ENCODE measurements at places on chromosomes 11 and 22. TPM values are rescaled to one million over a fixed set of nuclear protein-coding genes. Genes with fewer than 3 reads are reported as not detected.

The HOATZ gene
- not detected for total RNA-seq

The OR5A1 gene
- total RNA-seq = not detected

DNA sequence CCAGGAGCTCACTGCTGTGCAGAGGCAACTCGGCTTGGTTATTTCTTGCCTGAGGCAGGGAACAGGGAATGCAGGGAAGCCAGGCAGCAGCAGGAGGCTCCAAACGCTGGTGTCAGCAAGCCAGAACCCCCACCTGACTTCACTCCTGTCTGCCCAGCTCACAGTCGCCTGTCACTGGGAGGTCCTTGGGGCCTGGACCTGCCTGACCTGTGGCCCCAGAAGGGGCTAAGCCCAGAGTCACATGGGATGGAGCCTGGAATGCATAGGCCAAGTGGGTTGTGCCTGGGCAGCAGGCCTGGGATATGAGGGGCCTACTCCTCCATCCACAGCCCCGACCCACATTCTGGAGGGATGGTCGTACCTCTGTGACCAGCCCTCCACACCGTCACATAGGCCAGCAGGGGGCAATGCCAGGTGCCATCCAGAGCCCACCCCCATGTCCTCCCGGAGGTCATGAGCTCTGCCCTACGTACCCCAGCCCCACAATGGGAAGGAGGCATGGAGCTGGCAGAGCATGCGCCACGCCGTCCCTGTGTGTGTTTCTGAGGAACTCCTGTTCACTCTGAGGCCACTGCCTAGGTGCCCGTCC lies 5.2 kb downstream of the RASSF7 start:
- H3K27ac ChIP-seq = no peak overlapping the region
- H3K4me3 ChIP-seq = no peak overlapping the region
- H3K27me3 ChIP-seq = no peaks in the 10 kb centered on the region
- H3K4me1 ChIP-seq = peaks cover 19% of the 10 kb centered on the region
- H3K36me3 ChIP-seq = no peaks in the 10 kb centered on the region

DNA sequence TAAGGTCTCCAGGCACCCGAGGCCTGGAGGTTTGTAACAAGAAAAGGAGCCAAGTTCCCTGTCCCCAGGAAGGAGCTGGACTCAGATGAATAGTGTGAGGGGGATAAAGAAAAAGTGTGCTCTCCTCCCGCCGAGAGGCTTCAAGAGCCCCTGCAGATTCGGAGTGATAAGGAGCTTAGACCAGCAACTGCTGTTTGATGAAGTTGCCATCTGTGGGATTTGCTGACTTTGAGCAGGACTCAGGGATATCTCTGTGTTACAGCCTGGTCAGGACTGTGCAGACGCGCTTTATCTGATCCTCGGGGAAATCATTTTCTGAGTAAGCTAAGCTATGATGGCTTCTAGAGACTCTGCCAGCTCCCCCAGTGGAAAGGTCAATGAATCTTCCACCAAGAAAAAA lies 1017.0 kb downstream of the TBC1D22A start:
- H3K27ac ChIP-seq = no peak overlapping the region
- no peak overlapping the region for H3K4me3 ChIP-seq
- H3K4me1 ChIP-seq = no peaks in the 10 kb centered on the region

DNA sequence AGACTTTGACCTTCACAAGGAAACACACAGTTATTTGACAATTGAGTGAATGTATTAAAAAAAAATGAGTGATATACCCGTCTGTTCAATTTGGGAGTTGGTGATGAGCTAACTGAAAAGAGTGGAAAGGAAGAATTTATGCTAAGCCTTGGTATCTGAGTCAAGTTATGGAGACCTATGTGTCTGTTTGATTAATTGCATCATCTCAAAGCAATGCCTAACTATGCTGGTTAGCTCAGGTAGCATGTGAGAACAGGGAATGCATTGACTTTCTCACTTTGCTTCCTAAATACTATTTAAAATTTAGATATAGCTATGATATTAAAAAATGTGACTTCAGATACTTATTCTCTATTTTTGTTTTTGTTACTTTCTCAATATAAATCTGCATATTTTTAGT lies 110.5 kb downstream of the DDX10 start:
- no peak overlapping the region for H3K4me3 ChIP-seq
- no peaks in the 10 kb centered on the region for H3K27me3 ChIP-seq
- H3K36me3 ChIP-seq = no peaks in the 10 kb centered on the region
- no peak for DNase-seq
- H3K4me1 ChIP-seq = no peaks in the 10 kb centered on the region

The APOA5 gene
- not detected for total RNA-seq

- H3K4me1 ChIP-seq = no peaks in the 10 kb centered on the region
- no peak overlapping the region for H3K4me3 ChIP-seq
- H3K36me3 ChIP-seq = no peaks in the 10 kb centered on the region
Measured at GRCh38 chr11:17526326-17526725, 17.9 kb downstream of the USH1C start.

GRCh38 chr22:49953027-49953679 lies 7.4 kb upstream of the PIM3 start:
- no peaks in the 10 kb centered on the region for H3K4me1 ChIP-seq
- H3K4me3 ChIP-seq = no peak overlapping the region
- H3K27me3 ChIP-seq = no peaks in the 10 kb centered on the region
- DNase-seq = no peak

DNA sequence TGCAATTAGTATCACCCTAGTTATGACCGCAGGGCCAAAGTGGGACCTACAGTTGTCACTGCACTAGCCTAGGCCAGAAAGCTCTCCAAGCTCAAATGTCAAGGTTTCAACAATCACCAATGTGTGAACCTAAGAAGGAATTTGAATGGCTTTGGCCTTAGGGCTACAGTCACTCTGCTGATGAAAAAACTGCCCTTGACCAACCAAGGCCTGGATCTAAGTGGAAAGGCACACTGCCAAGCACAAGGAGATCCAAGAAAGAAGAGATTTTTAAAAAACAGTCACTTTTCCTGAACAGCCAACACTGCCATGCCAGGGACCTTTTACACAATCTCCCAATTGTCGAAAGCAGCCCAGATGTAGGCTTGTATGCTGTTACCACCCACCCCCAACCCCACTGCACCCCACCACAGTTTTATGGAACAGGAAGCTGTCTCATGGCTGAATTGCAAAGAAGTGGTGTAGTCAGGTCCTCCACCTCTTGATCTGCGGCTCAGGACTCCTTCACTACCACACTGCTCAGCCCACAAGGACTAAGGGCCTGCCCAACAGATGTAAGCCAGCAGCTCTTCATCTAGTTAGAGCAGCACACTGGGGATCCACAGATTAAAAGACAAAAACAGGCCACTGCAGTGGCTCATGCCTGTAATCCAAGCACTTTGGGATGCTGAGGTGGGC lies 32.9 kb downstream of the SMCO4 start:
- no peak for DNase-seq
- no peaks in the 10 kb centered on the region for H3K4me1 ChIP-seq
- H3K27ac ChIP-seq = no peak overlapping the region
- no peaks in the 10 kb centered on the region for H3K36me3 ChIP-seq
- H3K4me3 ChIP-seq = no peak overlapping the region
- H3K27me3 ChIP-seq = no peaks in the 10 kb centered on the region

GRCh38 chr11:134561331-134561720 lies 149.3 kb upstream of the B3GAT1 start:
- no peaks in the 10 kb centered on the region for H3K4me1 ChIP-seq
- H3K27ac ChIP-seq = no peak overlapping the region
- H3K36me3 ChIP-seq = no peaks in the 10 kb centered on the region
- no peak overlapping the region for H3K4me3 ChIP-seq

The APOA4 gene
- total RNA-seq = not detected

The ME3 gene
- 1.0 TPM for total RNA-seq
